ENCODE measurements at places on chromosomes 1 and 21.

- DNase-seq: no peak
Measured at GRCh38 chr1:93656491-93656890, 25.1 kb downstream of the BCAR3 start.

- no peak for DNase-seq
Measured at GRCh38 chr21:33109574-33110339, 39.8 kb downstream of the OLIG1 start.

GRCh38 chr1:116826818-116827606 is 72.8 kb downstream of the CD2 start:
- DNase-seq: no peak

GRCh38 chr1:95752515-95753381 is 518.7 kb downstream of the RWDD3 start:
- no peak for DNase-seq

- DNase-seq: no peak
Measured at GRCh38 chr1:94927405-94928175, 680 bp upstream of the CNN3 start.

DNA sequence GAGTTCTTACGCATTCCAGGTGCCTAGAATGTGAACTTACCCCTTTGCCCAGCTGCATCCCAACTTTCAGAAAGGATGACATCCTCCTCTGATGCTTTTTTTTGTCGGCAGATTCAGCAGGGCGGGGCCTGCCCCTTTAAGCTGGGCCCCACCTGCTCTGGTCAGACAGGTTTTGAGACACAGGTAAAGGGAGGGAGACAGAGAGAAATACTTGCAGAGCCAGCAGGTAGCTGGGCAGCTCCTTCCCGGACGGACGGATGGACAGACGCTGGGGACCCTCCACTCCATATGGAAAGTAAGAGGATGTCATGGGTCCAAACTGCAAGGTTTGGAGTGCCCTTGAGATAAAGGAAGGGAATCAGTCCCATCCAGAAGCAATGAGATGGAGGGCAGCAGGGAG is at the start of gene TMEM79:
Gene TMEM79, plus strand, starts transcription at position 214 of the 400 bp plus-strand sequence. CDS start 902 bp downstream, outside the sequence.
- DNase-seq: no peak

DNA sequence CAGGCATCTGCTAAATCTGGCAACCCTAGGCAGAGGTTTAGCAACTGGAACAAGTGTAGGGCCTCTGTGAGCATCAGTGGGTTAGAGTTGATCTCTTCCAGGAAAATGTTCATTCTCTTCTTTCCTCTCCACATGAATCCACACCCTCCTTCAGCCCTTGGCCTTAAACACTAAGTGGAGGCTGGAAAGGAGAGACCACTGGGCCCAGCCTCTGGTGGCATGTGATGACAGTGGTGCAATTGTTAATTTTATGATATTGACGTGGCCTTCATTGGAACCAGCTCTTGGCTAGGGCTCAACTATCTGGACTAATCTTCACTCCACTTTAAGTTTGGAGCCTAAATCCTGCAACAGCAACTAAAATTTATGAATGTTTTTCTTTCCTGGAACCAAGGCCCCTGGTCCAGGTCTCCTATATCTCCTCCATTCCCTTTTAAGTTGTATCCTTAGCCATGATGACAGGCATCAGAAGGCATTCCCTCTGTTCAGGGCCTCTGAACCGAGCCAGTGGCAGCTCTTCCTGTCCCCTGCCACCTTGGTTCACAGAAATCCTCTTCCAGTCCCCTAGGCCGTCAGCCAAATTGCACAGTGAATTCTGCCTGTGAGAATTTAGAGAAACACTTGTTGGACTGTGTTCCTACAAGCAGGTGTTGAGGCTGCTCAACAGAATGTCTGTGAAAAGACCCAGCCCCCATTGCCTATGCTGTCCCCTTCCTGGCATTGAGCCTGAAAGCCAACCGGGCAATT is 132.2 kb downstream of the PSMG1 start:
- peak; percentile 31 for DNase-seq

DNA sequence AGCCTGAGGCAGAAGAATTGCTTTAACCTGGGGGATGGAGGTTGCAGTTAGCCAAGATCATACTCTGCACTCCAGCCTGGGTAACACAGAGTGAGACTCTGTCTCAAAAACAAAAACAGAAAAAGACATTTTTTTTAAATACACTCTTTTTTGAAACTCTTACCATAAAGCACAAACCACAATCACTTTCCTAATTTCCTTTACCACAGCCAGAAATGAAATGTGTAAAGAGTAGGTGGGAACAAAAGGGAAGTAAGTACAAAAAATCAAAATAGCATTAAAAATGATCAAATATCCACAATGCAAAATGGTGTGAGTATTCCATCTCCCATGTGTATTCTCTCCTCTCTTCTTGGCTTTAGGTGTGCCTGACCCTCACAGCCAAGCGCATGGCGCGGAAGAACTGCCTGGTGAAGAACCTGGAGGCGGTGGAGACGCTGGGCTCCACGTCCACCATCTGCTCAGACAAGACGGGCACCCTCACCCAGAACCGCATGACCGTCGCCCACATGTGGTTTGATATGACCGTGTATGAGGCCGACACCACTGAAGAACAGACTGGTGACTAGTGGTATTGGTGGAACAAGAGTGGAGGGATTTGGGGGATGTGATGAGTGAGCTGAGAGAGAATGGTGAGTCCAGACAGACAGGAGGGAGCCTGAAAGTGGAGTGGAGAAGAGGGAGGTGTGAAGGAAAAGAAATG is 14.9 kb downstream of the ATP1A4 start:
- DNase-seq: no peak

DNA sequence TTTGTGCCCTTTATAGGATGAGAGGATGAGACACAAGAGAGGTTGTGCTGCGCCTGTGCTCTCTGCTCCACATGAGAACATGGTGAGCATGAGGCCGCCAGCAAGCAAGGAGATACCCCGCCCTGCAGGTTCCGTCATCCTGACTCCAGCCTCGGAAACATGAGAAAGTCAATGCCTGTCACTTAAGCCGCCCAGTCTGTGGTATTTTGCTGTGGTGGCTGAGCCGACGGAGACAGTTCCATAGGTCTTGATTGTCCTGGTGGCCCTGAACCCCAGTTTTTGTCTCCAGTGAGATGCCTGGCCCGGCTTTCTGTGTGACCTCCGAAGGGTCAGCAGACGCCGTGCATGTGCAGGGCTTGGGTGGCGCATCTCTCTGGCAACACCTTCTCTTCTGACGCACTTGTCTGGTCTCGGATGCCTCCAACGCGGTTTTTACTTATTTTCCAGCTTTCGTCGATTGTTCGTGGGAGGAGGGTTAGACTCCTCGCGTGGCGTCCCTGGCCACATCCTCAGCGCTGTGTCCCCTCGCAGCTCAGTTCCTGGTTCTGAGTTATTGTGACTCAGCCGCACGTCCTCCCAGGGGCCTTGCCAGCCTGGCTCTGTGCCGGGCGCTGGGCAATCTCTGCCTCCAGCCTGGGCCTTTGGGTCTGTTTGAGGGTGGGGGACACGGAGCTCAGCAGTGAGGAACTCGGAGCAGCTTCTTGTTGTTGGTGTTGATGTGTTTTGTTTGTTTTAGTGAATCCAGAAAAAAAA is 70.0 kb downstream of the FAAP20 start:
- DNase-seq: no peak
